ENCODE measurements at places on chromosomes 11 and 22.

DNA sequence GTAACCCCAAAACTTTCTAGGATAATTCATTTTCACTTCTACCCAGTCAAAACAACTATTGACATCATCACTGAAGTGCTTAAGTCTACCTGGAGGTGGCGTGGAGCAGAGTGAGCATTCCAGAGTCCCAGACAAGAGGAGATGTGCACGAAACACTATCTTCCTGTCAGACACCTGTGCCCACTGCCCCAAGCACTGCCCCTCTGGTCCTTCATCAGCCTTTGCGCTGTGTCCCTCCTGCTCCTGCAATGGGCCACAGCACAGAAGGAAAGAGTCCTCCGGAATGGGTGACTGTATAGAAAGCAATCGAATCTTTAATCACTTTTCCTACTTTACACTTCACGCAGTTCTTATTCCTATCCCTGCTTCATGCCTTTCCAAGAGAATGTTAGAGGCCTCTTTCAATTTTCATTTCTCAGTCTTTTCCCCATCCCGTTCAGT, 512 bp upstream of the GRIA4 start:
- DNase-seq: peak; percentile 24

DNA sequence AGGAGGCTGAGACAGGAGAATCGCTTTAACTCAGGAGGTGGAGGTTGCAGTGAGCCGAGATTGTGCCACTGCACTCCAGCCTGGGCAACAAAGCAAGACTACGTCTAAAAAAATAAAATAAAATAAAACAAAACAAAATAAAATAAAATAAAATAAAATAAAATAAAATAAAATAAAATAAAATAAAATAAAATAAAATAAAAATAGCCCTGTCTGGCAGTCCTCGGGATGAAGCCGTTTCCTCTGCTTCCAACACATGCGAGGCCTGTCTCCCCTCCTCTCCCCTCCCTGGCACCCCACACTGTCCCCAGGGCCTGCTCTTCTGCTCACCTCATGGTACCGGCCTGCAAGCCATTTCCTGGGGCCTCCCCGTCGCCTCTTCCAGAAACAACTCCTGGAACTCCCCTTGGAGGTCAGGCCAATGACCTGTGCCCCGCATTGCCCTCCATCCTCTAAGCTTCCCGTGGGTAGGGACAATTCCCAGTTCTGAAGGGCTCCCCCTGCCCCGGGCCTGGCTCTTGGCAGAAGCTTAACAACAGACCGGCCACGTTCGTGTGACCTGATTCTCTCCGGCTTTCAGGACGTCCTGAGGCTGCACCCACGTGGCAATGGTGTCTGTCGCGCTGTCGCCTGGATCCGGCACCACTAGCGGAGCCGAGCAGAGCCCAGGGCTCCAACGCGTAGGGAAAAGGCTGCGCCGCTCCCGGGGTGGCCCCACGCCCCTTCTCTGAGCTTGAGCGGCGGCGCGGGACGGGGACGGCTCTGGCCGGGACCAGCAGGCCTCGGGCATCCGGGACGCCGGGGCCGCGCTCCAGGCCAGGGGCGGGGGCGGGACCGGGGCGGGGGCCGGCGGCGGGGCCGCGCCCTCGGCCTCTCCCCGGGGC, 456 bp upstream of the PARVB start:
- peak; percentile 62 for DNase-seq

GRCh38 chr11:8288166-8288772, 24.6 kb upstream of the LMO1 start:
- no peak for DNase-seq

GRCh38 chr11:100830274-100830673, 143.2 kb downstream of the ARHGAP42 start:
- no peak for DNase-seq

GRCh38 chr11:14471127-14471526, 28.5 kb downstream of the COPB1 start:
- no peak for DNase-seq

DNA sequence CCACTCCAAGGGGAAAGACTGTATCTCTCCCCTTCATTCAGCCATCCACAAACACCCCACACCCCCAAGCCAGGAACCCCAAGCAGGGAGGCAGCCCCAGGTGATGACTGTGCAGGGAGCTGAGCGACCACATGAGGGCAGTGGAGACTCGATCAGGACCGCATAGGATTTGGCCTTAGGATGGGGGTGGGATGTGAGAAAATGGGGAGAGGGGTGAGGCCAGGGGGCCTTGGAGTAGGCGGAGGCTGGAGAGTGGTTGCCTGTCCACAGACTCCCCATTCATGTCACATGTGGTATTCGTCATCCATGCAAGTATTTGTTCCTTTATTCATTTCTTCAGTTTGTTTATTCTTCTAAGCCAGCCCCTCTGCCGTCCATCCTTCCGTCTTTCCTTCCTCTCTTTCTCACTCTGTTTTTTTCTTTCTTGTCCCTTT, 2.7 kb upstream of the RHOD start:
- peak; percentile 71 for DNase-seq

DNA sequence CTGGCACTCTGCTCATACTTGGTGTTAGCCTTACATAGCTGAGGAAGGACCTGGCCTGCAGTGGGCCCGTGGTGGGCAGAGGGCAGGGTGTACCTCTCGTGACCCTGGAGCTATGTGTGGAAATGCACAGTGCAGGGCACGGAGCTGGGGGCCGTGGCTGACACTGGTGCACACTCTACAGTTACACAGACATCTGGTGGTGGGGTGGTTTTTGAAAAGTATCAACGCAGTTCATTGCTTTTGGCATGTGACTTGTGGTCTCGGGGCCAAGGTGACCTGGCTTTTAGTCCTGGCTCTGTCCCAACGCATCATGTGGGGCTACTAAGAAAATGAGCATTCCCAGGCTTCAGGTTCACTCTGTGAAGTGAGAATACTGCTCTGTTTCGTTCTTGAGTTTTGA, 553.6 kb downstream of the NTM start:
- DNase-seq: no peak

- no peak for DNase-seq
These were observed 15.5 kb downstream of the RHBDD3 start for GRCh38 chr22:29251981-29252911.

- peak; percentile 13 for DNase-seq
These were observed 43.5 kb downstream of the MIAT start for GRCh38 chr22:26700886-26701285.

GRCh38 chr11:117972629-117973502, 13.3 kb upstream of the IL10RA start:
- no peak for DNase-seq

GRCh38 chr11:34284811-34285481, 72.9 kb downstream of the ABTB2 start:
- DNase-seq: no peak

GRCh38 chr11:95522874-95523273, 266.7 kb downstream of the FAM76B start:
- DNase-seq: no peak

DNA sequence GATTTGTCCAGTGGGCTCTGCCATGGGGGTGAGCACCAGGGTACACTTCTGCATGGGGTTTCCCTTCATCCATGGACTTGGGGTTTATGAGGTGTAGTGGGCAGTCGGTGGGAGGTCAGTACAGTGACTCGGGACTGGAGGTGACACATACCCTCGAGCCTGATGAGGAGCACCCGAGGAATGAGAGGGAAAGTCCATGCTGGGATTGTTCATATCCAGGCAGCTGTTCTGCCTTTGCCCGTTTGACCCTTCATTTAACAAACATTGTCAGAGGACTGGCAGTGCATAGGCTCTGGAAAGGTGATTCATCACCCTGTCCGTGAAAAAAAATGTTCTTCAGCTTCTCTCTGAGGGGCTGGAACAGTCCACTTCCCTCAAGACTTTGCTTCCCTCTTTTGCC, 2.7 kb downstream of the NAV2 start:
- DNase-seq: no peak

- peak; percentile 67 for DNase-seq
These were observed 2.9 kb upstream of the MTFP1 start for GRCh38 chr22:30422481-30423300.

DNA sequence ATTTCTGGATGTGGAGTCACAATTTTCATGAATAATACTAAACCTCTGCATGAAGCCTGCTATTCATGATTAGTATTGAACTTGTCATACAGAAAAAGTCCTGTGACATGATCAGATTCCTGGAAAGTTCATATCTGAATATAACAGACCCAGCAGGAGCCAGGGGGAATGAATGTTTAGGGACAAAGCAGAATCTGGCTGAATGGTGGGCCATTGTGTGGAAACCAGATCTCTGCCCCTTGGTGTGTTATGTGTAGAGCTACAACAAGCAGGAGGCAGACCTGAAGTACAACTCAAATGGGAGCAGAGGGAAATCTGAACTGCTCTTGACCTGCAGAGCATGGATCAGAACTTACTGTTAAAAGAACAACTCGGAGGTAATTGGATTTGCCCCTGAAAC, 30.3 kb downstream of the KREMEN1 start:
- DNase-seq: no peak

DNA sequence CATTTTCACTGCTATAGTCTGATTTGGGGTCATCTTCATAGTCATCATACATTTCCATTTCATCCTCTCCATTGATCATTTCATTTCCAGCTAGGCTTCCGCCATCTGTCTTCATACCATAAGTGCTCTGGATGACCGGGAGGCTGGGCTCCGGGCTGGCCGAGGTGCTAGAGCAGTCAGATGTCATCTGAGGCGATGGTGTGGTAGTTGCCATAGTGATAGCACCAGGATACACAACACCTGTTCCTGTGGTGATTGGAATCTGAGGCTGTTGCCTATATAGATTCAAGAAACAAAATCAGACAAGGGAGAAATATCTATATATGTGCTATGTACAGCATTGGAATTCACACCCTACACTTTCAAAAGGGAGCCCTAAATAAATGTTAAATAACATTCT, 383.5 kb downstream of the SOX6 start:
- DNase-seq: no peak

- no peak for DNase-seq
These were observed 136.3 kb downstream of the PKNOX2 start for GRCh38 chr11:125300791-125301218.

DNA sequence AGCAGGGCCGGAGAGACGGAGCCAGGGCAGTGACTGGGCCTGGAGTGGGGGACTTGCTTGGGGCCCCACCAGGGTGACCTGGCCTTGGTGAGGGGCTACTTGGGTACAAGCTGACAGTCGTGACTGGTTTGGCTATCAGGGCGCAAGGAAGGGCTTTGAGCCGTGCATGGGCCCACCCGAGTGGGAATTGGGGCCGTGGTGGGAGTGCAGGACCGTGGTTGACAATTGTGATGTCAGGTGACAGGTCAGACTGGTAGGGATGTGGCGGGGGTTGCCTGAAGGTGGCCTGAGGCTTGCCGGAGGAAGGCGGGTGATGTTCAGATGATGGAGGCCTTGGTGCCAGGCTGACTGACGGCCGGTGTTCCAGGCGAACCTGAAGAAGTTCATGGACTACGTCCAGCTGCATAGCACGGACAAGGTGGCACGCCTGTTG, 5.6 kb downstream of the SHANK3 start:
- no peak for DNase-seq

DNA sequence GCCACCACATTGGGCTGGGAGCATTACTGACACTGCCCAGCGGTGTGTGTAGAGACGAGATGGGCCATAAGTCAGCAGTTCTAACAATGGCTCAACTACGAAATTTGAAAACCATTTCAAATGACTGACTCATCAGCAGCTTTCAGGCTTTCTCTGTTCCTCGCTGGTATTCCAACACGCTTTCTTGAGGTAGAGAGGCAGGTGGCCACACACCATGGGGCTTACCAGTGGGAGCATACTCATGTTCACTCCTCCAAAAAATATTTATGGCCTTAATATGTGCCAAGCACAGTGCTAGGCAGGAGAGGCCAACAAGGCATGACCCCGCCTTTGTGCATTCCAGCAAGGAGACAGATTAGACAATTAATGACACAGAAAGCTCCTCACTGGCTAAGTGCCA, 20.3 kb downstream of the ARFGAP2 start:
- no peak for DNase-seq

DNA sequence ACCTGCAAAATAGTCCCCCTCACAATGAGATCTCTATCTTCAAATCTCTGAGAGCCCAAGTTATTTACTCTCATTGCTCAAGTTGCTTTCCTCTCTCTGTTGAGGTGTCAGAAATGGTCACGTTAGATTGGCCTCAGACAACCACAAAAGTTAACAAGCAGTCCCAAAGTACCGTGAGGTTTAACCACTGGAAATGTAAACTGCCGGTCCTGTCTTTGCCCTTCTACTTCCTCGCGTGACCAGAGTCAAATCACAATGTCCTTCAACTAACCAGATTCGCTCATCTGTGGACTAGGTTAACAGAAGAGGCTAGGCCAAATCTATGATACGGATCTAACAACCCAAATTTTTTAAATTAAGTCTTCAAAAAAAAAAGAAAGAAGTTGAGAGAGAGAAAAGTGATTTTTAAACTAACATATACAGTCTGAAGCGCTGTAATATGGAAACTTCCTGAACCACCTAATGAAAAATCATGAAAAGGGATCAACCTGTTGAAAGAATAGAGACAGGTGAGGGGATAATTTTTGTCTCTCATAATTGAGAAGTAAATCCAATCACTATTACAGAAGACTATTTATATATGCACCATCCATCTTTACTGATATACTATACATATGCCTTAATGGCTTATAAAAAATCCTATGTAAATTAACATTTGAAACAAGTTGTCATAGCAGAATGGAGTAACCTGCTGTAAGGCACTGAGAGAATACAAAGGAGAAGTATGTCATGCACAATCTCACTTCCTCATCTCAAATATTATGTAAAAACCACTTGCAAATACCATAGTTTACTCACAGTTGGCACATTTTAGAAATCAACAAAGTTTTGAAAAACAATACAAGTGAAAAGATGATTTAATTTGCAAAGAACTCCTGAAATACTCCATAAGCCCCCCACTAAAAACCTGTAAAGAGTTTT, 3.3 kb upstream of the JAML start:
- DNase-seq: peak; percentile 60

DNA sequence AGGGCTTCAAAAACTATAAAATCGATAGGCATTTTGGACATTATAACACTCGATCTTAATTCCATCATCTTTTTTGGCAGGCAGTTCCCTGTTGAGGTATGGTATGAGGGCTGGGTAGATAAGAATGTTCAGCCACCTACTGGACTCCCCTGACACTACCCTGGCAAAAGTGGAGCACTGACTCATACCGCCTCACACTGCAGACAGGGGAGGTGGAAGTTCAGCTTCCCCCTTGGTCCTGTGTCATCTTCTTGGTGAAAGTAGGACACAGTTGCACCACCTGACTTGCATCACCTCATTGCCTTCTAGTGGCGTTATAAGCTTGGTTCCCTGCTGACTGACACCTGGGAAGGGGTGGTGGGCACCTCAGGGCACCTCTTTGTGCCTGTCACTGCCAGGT, 30.4 kb downstream of the PAAF1 start:
- DNase-seq: peak; percentile 39

DNA sequence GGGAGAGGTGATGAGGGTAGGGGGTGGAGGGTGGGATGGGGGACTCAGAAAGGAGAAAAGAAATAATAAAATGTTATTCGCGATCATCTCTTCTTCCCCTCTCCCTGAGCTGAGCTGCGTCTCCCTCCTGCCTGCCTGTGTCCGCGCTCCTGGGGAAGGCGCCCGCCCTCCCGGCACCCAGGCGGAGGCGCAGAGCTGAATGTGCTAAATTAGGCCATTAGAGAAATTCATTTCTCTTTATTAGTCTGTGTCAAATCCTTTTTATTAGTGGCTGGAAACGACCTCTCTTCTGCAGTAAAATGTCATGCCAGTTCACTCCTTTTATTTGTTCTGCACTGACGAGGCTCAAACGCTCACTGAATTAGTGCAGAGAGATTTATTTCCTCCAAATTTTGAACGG, 116.1 kb downstream of the FEZ1 start:
- no peak for DNase-seq

- no peak for DNase-seq
These were observed 112.2 kb downstream of the NCAM1 start for GRCh38 chr11:113073290-113073953.

All from activated CD8-positive, alpha-beta T cell treated with anti-CD3 and anti-CD28 coated beads for 36 hours (primary cell).